ENCODE measurements at places on chromosomes 12 and 14. TPM values are rescaled to one million over a fixed set of nuclear protein-coding genes. Genes with fewer than 3 reads are reported as not detected.

- no peak for DNase-seq
Measured at GRCh38 chr12:128578045-128578444, 245.7 kb downstream of the SLC15A4 start.

DNA sequence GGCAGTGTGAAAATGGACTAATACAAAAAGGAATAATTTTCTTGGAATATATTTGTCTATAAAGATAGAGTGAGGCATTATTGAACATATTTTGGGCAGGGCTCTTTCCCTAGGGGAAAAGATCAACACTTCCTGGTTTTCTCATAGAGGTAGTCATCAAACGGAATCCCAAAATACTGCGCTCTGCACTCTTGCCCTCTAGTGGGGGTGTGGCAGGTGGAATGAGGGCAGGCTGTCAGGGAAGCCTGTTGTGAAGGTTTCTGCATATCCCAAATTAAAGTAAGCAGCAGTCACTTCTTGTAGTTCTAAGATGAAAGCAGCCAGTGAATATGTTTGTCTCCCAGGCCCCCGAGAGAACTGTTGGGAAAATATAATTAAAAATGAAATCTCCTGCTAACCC is 666.8 kb upstream of the TMEM132C start:
- DNase-seq: no peak

DNA sequence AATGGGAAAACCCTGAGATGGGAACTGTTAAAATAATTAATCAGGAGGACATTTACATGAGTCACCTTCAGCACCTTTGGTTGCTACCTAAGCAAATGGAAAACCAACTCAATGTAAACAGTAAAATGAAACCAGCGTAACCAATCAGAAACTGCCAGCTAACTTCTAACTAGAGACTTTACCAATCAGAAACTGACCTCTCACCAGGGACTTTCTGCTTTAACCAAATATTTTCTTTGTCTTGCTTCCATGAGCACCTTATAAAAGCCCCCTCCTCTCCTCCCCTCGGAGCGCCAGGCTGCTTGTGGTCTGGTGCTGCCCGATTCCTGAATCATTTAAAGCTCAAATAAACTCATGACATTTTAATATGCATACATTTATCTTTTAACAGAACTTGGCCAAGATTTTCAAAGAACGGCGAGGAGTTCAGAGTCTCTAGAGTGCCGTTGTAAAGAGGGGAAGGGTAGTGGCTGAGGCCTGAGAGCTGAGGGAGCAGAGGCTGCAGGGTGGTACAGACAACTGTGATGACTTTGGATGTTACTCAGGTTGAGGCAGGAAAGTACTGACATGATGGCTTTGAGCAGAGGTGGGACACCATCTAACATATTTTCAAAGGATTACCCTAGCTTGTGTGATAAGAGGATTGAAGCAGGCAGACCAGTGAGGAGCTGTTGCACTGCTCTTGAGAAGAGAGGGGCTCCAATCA is 183.6 kb downstream of the CRADD start:
- DNase-seq: no peak

DNA sequence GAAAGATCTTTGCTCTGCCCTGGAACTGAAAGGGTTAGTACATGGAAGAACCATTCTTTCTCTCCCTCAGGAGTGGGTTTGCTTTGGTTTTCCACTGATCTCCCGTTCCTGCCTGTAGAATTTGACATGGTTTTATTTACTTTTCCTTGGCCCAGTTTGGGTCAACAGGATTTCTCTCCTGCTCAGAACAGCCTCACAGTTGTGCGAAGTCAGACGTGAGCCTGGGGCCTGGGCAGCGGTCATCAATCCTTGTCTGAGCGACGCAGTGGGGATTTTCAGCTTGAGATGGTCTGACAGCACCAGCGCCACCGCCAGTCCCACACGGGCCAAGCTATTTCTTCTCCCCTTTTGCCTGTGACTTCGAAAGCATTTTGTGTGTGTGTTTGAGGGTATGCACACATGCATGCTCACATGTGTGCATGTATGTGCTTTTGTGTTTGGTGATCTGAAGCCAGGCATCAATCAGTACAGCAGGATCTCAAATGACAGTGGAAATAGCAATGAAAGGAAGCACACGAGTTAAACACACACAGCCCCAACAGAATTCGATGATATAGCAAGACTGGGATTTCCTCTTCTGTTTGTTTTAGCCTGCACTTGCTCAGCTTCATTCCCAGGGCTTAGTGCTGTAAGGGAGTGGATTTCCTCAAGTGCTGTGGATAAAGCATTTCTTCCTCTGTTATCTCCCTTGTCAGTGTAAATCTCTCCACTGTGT is 58.3 kb downstream of the SMOC1 start:
- DNase-seq: no peak

- DNase-seq: no peak
Measured at GRCh38 chr14:50828721-50829488, 2.1 kb downstream of the NIN start.

The IAPP gene
- total RNA-seq: not detected

The KRT4 gene
- total RNA-seq: not detected

The AMN gene
- total RNA-seq: not detected

Data from heart left ventricle (tissue), 16 donors.